ENCODE measurements at places on chromosomes 1 and 21.

DNA sequence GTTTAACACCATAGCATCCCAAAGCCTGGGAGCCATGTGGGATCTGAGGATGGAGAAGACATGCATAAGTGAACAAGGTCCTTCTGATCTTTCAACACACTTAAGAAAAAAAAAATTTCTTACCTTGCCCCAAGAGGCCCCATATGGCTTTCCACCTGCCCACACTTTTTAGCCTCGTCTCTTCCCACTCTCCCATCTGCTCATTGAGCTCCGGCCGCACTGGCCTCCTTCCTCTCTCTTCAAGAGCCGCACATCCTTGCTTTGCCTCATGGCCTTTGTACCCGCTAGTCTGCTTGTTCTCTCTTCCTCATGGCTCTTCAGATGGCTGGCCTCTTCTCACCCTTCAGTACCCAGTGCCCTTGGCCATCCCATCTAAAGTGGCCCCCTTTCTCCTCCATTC, 70.2 kb upstream of the PDE4B start:
- no peaks in the 10 kb centered on the region for H3K27me3 ChIP-seq
- no peak overlapping the region for H3K4me3 ChIP-seq
- H3K36me3 ChIP-seq: no peaks in the 10 kb centered on the region
- H3K27ac ChIP-seq: no peak overlapping the region
- no peaks in the 10 kb centered on the region for H3K4me1 ChIP-seq

DNA sequence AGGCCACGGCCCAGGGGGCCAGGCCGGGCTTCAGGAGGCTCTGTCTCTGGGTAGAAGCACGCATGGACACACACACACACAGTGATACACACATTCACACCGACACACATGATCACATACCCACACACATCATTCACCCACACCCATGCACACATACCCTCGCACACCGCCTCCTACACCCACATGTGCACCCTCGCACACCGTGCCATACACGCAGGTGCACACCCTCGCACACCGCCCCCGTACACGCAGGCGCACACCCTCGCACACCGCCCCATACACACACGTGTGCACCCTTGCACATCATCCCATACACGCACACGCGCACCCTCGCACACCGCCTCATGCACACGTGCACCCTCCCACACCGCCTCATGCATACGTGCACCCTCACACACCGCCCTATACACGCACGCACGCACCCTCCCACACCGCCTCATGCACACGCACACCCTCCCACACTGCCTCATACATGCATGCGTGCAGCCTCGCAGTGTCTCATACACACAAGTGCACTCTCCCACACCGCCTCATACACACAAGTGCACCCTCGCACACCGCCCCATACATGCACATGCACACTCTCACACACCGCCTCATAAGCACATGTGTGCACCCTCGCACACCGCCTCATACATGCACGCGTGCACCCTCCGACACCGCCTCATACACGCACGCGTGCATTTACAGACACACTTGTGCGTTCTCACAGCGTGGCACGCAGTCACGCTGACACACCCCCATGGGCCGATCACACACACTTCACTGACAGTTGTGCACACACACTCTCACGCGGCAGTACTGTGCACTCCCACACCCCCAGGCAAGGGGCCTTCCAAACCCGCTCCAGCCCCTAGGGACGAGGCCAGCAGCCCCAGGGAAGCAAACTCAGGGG, 128.1 kb downstream of the SIK1 start:
- no peak overlapping the region for H3K27ac ChIP-seq
- DNase-seq: no peak
- H3K4me1 ChIP-seq: no peaks in the 10 kb centered on the region

DNA sequence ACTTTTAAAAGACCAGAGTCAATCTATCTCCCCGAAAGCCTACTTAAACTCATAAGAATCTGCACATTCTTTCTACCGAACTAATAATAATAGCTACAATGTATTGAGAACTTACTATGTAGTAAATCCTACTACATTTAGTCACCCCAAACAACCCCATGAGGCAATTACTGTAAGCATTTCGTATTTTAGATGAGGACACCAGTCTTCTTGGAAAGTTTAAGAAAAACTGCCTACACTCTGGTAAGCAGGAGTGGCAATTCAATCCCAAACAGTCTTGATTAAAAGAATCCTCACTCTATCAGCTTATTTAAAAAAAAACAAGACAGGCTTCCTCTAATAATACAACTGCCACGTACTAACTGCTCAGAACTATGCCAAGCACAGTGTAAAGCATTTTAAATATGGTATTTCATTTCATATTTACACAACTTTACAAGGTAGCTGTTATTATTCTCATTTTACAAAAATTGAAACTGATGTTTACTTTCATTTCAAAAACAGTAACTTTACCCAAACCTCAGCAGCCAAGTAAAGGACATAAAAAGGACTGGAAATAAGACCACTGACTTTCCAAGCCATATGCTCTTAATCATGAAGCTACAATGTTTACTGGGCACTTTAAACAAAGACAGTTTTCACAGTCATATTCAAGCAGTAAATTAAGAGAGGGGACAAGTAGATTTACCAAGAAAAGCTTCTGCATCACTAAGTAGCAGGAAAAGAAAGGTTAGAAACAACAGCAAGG, 13.9 kb downstream of the ARID4B start:
- H3K4me1 ChIP-seq: no peaks in the 10 kb centered on the region
- H3K27ac ChIP-seq: no peak overlapping the region
- DNase-seq: peak; percentile 21
- H3K27me3 ChIP-seq: no peaks in the 10 kb centered on the region

GRCh38 chr1:170562646-170563338, 30.8 kb downstream of the GORAB start:
- peak; percentile 15 for DNase-seq
- no peaks in the 10 kb centered on the region for H3K27me3 ChIP-seq
- no peaks in the 10 kb centered on the region for H3K36me3 ChIP-seq
- H3K27ac ChIP-seq: peak overlapping the region; percentile 80

DNA sequence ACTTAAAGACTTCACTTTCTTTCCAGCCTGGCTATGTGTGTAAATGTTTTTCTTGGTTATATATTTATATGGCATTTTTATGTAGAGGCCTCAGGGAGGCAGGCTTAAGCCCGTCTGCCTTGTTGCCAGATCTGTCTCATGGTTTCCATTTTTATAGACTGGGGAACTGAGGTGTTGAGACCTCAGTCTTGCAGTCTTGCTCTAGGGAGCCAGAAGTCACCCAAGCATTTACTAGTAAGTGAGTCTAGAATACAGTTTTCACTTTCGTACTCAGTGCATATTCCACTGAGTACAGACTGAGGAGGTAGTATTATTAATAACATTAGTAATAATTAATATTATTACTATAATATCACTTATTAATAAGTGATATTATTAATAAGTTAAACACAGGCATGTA, 161.4 kb downstream of the UCK2 start:
- H3K36me3 ChIP-seq: no peaks in the 10 kb centered on the region
- H3K4me3 ChIP-seq: no peak overlapping the region
- H3K27me3 ChIP-seq: no peaks in the 10 kb centered on the region

DNA sequence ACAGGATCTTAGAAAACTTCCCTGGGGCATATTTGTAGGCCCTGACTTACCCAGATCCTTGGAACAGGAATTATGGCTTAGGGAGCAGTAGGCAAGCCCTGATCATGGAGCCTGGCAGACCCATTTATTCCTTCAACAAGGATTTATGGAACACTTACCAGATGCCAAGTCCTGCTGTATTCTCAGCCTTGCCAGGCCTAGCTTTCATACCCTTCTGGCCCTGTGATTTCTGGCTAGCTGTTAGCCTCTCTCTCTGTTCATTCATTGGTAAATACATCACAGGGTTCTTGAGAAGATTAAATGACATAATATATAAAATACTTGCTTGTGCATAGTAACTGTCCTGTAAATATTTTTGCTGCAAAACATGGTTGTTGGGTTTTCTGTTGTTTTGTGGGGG, 32.4 kb upstream of the SRP9 start:
- no peaks in the 10 kb centered on the region for H3K27me3 ChIP-seq
- H3K4me3 ChIP-seq: no peak overlapping the region
- peaks cover 1% of the 10 kb centered on the region for H3K4me1 ChIP-seq
- no peaks in the 10 kb centered on the region for H3K36me3 ChIP-seq
- no peak overlapping the region for H3K27ac ChIP-seq

DNA sequence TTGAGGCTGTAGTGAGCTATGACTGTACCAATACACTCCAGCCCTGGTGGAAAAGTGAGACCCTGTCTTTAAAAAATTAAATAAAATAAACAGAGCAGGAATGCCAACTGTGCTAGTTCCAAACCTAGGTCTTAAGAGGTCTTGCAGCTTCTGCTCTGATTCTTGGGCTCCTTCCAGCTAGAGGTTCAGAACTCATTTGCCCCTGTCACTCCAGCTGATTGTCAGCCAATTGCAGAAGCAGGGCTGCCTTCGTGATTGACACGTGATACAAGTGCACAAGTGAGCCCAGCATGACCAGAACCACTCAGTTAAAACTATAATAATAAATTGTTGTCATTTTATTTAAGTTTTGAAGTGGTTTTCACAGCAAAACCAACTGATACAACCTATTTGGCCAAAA, 298.4 kb downstream of the USP25 start:
- no peak for DNase-seq
- H3K4me1 ChIP-seq: no peaks in the 10 kb centered on the region
- no peaks in the 10 kb centered on the region for H3K36me3 ChIP-seq
- H3K27me3 ChIP-seq: no peaks in the 10 kb centered on the region
- H3K4me3 ChIP-seq: no peak overlapping the region

DNA sequence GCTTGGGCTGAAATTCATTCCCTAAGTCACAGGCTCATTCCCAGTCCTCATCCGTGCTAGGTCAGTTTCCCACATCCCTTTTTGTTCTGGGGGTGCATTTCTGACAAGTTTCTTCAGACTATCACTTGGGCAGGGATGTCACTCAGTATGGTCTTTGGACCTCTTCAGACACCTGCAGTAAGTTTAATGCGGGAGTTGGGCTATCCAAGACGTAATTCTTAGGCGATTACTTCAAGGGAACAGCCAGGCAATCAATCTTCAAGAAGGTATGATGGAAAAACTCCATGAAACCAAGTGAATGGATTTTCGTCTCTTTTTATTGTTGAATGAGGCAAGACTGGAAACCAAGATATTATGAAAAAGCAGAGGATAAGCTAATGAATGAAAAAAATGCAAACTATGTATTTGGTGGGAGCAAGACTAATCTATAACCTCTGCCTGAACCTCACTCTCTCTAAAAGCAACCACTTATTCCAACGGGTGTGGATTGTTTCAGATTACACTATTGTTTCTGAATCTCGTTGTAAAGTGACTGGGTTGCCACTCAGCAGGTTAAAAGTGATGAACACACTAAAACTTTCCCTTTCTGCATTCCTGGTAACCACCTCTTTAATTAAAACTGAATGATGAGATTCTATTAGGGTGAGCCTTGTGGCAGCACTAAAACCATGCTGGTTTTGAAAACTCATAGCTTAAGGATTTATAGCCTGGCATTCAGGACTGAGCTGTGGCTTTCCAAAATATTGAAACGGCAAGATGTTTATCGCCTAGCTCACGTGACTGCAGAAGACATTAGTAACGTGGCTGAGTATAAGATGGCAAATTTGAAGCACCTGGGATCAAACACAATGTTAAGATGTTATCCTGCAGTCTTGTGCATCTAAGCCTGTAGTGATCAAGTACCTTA, 1.1 kb downstream of the RASAL2 start:
- peaks cover 13% of the 10 kb centered on the region for H3K4me1 ChIP-seq
- H3K4me3 ChIP-seq: peak overlapping the region; percentile 90
- no peaks in the 10 kb centered on the region for H3K36me3 ChIP-seq
- no peak for DNase-seq

DNA sequence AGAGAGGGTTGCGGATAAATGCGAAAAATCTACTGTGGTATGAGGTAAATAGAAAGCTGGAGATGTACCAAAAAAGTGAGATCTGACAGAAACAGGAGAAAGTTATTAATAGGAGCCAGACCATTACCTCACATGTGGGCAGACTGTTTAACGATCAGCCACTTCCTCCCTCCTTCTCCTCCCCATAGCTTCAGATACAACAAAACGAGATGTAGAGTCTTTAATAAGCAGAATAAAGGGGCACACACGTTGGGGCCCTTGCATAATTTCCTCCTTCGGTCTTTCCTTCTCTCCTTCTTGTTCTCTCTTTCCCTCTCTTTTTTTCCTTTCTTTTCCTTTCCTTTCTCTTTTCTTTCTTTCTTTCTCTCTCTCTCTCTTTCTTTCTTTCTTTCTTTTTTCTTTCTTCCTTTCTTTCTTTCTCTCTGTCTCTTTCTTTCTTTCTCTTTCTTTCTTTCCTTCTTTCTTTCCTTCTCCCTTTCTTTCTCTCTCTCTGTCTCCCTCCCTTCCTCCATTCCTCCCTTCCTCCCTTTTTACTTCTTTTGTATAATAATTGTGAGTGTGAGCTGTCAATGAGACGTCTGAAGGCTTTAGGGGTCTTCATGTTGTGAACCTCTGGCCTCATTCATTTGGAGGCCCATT, 242.1 kb downstream of the GRIK1 start:
- no peaks in the 10 kb centered on the region for H3K4me1 ChIP-seq
- H3K27me3 ChIP-seq: no peaks in the 10 kb centered on the region
- DNase-seq: no peak

- H3K4me3 ChIP-seq: no peak overlapping the region
- no peaks in the 10 kb centered on the region for H3K27me3 ChIP-seq
- H3K36me3 ChIP-seq: no peaks in the 10 kb centered on the region
- no peak overlapping the region for H3K27ac ChIP-seq
- no peak for DNase-seq
Measured at GRCh38 chr1:175073061-175073460, 5.4 kb downstream of the TNN start.

DNA sequence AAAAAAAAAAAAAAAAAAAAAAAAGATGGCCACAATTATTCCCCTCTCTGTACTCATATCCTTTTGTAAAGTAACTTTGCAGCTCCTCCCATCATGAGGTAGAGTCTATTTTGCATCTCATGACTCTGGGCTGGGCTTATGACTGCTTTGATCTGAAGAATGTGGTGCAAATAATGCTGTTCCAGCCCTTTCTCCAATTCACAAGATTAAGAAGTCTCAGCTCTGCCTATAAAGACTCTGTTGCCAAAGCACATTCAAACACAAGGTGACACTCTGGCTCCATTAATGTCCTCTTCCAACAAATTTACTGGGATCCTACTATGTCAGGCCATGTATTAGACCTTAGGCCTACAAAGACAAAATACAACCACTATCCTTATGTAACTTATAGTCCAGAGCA, 64.8 kb upstream of the PTCH2 start:
- no peaks in the 10 kb centered on the region for H3K4me1 ChIP-seq
- peak; percentile 16 for DNase-seq
- no peak overlapping the region for H3K4me3 ChIP-seq
- no peaks in the 10 kb centered on the region for H3K36me3 ChIP-seq
- no peak overlapping the region for H3K27ac ChIP-seq
